ENCODE measurements at places on chromosomes 12 and 14.

DNA sequence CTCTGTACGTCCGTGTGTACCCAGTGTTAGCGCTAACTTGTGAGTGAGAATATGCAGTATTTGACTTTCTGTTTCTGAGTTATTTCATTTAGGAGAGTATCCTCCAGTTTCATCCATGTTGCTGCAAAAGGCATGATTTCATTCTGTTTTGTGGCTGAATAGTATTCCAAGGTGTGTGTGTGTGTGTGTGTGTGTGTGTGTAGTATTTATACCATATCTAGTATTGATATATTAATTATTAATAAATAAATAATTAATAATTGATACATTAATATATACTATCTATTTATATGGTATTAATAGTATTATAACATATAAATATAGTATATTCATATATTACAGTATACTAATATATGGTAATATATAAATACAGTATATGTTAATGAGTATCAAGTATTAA lies 101.8 kb upstream of the CCND2 start:
- no peak for DNase-seq

DNA sequence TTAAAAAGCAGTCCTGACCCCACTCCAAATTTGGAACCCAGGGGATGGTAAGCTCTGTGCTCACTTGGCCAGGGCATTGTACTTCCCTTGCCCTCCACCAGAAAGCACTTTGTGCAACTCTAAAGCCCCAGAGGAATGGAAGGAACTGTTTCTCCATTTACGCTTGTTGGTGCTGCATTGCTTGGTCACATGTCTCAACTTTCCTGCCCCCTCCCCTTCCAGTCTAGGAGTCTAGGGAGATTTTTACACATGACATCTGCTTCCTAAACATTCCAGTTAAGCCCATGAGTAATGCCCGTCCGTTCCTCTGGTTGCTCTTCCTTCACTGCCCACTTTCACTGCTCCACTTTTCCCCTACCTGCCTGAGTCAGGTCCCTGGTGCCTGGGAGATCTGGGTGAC lies 92.6 kb upstream of the MAP1LC3B2 start:
- DNase-seq, result no peak

- DNase-seq, result no peak
These were observed 133.5 kb upstream of the TMEM132C start for GRCh38 chr12:128133321-128134073.

DNA sequence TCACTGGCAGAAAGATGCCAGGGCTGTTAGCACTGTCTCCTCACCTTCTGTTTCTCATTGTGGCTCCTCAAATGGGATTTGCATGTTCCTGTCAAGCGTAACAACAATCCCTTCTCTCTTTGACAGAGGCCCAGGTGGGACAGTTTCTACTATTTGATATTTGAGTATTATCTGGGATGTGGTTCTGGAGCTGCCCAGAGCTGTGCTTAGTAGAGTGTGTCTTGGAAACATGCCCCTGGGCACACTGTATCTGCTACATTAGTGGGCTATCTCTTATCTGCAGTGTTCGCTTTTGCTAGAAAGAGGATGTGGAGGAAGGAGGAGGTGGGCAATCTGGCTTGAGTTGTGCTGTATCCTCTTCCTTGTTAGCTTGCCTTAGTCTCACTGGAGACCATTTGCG lies 3.8 kb upstream of the ACADS start:
- DNase-seq, result no peak

DNA sequence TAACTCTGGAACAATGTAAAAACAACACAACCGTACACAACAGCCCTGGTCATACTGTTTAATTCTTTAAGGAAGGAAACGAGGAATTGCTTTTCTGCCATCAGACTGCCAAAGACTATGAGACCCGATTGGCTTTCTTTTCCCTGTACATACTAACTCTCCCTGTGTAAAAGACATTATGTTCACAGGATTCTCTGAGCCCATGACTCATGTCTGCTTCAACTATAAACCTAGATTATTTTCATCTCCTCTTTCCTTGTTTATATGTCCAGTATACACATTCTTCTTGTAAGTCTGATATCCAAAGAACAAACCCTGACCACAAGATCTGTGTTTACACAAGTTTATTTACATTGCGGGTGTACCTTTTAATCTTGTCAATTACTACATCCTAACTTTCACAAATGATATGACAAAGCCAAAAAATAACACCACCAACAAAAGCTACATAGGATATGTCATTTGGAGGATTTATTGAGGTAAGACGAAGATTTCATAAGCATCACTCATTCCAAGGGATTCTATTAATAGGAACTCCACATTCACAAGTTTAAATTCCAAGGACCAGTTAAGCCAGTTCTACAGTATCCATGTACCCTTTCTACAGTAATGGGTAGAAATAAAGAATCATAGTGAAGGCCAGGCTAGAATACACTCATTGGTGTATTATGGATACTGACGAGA lies 67.3 kb downstream of the STXBP6 start:
- DNase-seq, result no peak

- DNase-seq, result no peak
These were observed 4.1 kb upstream of the CRIP1 start for GRCh38 chr14:105482486-105483110.

GRCh38 chr14:101288436-101289229 lies 272.7 kb upstream of the DIO3 start:
- DNase-seq, result no peak

GRCh38 chr12:82425241-82425640 lies 66.9 kb downstream of the METTL25 start:
- DNase-seq, result no peak

DNA sequence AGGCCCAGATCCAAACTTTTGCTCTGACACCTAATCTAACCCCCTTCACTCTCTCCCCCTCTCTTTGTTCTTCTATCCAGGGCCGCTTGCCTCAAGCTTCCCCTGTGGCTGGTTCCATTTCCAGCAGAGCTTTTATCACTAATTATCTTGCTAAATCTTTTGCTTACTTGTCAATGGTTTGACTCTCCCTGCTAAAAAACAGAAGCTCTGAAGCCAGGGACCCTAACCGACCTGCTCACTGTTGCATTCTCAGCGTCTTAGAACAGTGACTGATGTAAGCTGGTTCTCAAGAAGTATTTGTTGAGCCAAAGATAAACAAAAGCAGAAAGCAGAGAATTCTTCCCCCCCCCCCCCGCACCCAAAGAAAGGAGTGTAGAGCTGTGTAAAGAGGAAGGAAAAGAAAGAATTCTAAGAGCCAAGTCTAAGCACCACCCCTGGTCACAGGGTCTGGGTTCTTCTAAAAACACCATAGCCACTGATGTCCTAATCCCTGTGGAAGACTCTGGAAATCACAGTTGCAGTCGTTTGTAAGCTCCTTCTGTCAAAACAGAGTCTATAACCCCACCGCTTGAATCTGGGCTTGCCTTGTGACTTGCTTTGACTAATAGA lies 385.8 kb downstream of the MED13L start:
- DNase-seq, result no peak

DNA sequence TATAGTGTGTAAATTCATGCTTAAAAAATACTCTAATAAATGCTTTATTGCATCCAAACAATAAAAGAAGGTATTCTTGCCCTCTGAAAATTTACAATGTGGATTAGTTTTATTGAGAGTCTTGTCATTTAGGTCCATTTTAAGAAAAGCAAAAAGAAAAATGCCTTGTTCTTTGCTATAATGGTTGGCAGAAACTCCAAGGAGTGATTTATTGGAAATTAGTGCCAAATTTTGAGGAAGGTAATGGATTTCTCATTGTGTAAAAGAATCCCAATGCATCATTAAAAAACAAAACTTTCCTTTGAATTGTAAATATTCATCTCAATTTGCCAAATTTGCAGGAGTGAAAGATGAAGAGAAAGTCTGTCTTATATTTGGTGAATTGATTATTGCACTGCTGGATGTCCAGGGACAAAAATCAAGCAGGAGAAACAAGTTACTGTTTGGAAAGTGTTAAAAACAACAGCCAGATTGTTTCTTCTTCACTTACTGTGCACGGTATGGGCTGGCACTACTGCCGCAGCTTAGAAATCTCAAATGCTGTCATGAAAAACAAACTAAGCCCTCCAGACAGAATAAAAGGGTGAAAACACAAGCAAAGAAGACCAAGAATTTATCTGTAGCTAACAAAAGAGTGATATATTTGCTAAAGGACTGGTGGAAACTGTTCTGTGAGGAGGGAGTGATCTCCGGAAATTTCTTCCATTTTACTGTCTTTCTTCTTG lies 511.7 kb downstream of the TMTC2 start:
- no peak for DNase-seq

GRCh38 chr12:2264651-2265232 lies 212.0 kb downstream of the CACNA1C start:
- no peak for DNase-seq

- no peak for DNase-seq
These were observed 85.2 kb downstream of the KTN1 start for GRCh38 chr14:55665067-55665675.

DNA sequence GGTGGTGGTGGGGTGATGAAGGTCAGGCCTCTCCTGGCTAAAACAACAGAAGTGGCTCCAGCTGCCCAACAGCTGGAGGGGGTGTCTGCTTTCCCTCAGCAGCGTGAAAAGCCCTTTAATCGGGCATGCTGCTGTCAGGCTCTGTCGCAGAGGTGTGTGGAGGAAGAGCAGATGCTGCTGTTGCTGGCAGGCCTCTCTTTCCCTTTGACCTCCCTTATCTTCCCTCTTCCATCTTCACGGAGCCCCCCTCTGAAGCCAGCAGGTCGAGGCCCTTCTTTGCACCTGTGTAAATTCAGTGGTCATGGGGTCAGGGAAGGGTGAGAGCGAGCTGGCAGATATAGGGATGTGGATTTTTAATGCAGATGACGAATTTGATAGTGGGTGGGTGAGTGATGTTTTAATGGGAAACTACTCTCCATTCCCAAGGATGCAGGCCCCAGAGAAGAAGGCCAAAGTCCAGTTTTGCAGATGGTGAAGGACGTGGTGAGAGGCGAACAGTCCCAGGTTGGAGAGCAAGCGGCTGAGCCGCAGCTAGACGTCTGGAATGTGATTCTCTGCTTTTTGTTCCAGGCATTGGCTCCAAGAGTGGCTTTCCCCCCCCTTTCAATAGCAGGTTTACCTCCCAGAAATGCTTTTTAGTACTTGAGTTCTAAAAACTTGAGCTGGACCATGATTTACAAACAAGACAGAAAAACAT lies 64.0 kb downstream of the SMOC1 start:
- DNase-seq, result no peak

DNA sequence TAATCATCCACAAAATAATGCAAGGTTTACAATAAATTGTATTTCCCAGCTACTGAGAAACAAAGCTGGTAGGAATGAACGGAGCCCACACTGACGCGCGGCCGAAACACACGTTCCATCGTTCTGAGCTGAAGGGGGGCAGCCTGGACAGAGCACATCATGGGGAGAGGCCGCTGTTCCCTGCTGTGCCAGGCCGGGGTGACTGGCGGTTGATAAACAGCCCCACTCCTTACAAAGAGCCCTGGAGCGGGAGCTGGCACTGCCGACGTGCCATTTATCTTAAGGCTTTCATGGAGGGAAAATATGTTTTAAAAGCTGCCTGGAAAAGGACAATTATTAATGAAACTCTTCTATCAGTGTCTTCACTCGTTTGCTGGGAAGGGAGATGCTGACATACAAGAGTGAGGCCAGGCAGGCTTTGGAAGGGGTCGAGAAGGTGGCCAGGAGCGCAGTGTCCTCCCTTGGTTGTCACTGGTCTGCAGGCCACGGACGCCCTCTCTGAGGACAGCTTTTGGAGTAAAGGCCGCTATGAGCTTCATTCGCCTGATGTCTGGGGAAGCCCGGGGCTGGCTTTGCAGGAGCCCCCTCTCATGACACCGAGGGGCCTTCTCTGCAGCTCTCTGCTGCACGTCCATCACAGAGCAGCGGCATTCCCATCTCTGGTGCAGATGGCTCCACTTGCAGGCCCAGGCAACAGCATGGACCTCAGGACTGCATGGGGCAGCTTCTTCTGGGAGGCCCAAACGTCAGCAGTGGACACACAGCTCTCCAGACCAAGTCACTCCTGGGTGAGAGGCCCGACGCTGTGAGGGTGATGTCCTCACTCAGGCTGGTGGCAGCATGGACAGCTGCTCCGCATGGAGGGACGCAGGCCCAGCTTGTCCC lies 355.3 kb upstream of the SFSWAP start:
- no peak for DNase-seq

- DNase-seq, result no peak
These were observed 4.8 kb downstream of the MEG3 start for GRCh38 chr14:100830681-100831080.

DNA sequence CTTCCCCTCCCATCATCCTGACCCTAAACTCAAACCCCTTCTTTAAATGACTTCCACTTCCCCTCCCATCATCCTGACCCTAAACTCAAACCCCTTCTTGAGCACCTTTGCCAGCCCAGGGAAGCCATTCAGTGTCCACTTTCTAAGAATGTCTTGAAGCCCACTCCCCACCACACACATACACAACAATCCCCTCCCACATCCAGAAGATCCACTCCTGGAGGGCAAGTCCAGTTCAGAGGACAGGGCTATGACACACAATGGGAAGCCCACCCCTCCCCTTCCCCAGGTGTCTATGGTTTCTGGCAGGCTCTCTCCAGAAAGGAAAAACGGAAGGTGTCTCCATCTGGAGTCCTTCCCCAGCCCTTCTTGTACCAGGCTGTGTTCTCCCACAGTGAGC lies 117.1 kb downstream of the KCNA5 start:
- DNase-seq, result no peak
